Esophagus muscularis mucosa (tissue), 4 donors: ENCODE measurements at places on chromosomes 2 and 18.
A peak's percentile ranks its signal among the peaks of the same experiment; 100 is the strongest.

DNA sequence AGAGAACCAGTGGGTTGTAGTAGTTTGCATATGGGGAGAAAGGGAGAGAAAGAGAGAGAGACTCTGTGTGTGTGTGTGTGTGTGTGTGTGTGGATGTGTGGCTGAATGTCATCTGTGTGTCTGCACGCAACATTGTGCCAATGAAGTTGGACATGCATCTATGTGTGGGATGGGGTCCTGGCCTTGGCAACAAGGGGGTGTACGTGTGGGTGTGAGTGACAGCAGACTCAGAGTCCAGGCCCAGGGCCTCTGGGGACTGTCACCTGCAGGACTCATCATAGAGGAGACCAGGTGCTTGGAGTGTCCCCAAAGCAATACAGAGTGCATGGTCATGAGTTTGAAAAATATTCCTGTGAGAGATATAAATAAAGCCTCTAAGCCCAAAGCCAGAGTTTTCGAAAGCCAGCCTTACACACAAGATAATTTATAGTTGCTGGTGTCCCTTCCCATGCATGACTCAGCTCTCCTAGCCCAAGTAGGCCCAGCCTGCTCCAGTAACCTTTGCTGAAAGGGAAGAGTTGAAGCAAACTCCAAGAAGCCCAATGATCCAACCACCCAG lies 59.9 kb downstream of the TNP1 start:
- no peaks in the 10 kb centered on the region for H3K27me3 ChIP-seq
- no peak for DNase-seq
- H3K36me3 ChIP-seq = no peaks in the 10 kb centered on the region
- peak overlapping the region; percentile 62 for H3K27ac ChIP-seq
- H3K4me1 ChIP-seq = peaks cover 22% of the 10 kb centered on the region

GRCh38 chr2:227335713-227336112 lies 10.7 kb downstream of the MFF start:
- no peaks in the 10 kb centered on the region for H3K27me3 ChIP-seq
- H3K27ac ChIP-seq = no peak overlapping the region
- no peak for DNase-seq
- H3K4me1 ChIP-seq = no peaks in the 10 kb centered on the region
- peaks cover 15% of the 10 kb centered on the region for H3K36me3 ChIP-seq

- H3K27me3 ChIP-seq = no peaks in the 10 kb centered on the region
- no peak overlapping the region for H3K4me3 ChIP-seq
- DNase-seq = no peak
- H3K36me3 ChIP-seq = peaks cover 5% of the 10 kb centered on the region
- no peak overlapping the region for H3K27ac ChIP-seq
Measured at GRCh38 chr2:105287692-105288091, 41.8 kb downstream of the TGFBRAP1 start.

- no peak overlapping the region for H3K4me3 ChIP-seq
- H3K4me1 ChIP-seq = no peaks in the 10 kb centered on the region
- H3K27me3 ChIP-seq = no peaks in the 10 kb centered on the region
- no peaks in the 10 kb centered on the region for H3K36me3 ChIP-seq
- DNase-seq = no peak
Measured at GRCh38 chr2:206217743-206218142, 56.7 kb upstream of the ZDBF2 start.

GRCh38 chr2:142724186-142724585 lies 153.3 kb upstream of the KYNU start:
- H3K27me3 ChIP-seq = no peaks in the 10 kb centered on the region
- H3K36me3 ChIP-seq = no peaks in the 10 kb centered on the region
- H3K4me3 ChIP-seq = no peak overlapping the region
- no peak overlapping the region for H3K27ac ChIP-seq

DNA sequence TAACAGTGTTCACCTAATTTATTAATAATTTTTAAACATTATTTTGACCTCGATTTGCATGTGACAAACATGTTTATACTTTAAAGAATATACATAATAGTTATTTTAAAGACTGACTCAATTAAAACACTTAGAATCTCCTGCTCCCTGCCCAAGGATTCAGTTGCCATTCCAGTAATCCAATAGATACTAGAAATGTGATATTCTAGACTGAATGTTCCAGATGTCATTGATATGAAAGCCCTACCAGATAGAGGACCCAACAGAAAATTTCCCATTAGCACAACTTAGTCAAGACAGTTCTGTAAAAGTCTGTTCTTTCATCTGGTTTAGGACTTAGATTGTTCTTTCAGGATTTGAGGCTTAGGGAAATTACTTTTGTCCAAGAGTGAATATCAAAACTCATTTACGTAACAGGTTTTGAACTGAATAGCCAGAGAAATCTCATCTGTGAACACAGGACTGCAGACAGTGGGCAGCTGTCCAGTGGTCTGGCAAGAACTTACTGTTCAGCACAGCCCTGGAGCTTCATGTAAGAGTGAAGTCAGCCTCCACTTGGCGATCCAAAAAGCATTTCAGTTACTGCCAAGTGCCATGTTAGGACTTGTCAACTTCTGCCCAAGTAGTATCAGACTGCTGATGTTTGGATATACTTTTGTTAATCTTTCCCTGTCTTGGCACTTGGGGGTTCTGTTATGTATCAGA lies 77.5 kb downstream of the OSBPL6 start:
- H3K4me1 ChIP-seq = peaks cover 18% of the 10 kb centered on the region
- H3K36me3 ChIP-seq = no peaks in the 10 kb centered on the region
- no peak overlapping the region for H3K4me3 ChIP-seq
- H3K27me3 ChIP-seq = no peaks in the 10 kb centered on the region
- DNase-seq = no peak

DNA sequence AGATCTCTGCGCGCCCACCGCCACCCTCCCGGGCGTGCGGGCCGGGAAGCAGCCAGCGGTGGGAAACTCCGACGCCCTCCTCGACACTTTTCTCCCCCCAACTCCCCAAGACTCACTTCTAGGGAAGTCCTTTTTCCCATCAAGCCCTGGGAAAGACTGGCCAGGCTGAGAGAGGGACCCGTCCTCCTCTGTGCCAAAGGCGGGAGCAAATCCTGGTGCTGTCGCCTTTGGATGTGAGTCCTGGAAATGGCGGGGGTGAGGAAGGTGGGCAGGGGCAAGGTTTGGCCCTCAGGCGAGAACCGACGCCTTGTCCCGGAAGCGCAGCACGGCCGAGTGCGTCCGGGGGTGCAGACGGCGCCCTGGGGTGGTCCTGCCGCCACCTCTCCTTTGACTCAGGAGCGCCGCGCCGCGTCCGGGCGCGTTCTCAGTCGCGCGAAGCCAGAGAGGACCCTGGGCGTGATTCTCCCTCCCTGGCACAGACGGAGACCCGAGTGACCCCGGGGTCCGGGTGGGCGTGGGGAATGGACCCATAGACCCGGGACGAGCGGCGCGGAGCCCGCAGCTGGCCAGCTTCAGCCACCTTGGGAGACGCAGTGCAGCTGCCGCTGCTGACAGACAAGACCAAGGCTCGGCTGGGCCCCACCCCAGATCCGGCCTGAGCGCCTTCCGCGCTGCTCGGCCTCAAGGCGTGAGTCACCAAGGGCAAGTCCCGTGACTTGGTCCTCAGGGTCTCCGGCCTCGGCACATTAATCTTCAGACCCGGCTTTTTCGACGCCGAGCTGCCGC lies 3.5 kb upstream of the LBX2 start:
- peaks cover 42% of the 10 kb centered on the region for H3K27me3 ChIP-seq
- peaks cover 52% of the 10 kb centered on the region for H3K4me1 ChIP-seq
- peak overlapping the region; percentile 58 for H3K27ac ChIP-seq
- DNase-seq = peak; percentile 96
- peak overlapping the region; percentile 52 for H3K4me3 ChIP-seq

DNA sequence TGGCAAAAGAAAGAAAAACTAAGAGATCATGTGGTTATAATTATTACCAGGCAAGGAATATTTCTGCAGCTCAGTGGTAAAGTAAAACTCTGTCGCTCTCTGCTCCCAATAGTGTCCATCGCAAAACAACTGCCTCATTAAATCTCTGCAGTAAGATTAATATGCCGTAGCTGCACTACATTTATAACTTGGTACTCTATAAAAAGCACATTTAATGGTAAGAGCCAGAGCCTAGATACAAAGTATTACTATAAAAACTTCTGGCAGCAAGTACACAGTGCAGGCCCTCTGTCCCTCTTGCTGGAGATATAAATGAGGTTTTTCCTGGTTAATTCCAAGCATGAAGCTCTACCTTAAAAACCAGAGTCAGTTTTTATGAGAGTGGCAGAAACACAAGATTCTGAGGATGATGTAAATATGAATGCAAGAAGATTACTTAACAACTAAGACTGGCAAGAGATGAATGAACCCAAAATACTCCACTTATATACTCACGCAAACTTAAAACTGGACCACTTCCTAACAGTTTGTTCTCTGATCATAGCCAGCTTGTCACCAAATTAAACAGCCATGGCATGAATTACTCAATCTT lies 25.5 kb downstream of the ZNF521 start:
- H3K27me3 ChIP-seq = no peaks in the 10 kb centered on the region
- H3K4me1 ChIP-seq = peaks cover 19% of the 10 kb centered on the region
- H3K36me3 ChIP-seq = no peaks in the 10 kb centered on the region
- no peak overlapping the region for H3K4me3 ChIP-seq

GRCh38 chr2:177244244-177244771 lies 20.2 kb downstream of the NFE2L2 start:
- peak overlapping the region; percentile 84 for H3K27ac ChIP-seq
- H3K4me3 ChIP-seq = no peak overlapping the region
- no peak for DNase-seq

DNA sequence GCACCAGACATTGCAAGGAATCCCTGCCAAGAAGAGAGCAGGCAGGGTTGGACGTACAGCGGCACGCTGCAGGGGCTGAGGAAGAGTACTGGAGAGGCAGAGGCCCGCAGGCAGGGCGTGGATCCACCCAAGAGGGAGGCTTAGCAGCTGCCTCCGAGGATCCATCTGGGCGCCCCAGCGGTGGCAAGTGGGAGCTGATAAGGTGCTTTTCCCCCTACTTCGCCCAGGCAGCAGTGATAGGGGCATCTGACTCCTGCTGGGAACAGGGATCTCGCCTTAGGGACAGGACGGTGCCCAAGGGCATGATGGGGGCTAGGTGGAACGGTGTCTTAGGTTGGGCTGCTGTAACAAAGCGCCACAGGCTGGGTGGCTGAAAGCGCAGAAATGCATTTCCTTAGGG lies 67.4 kb upstream of the HS6ST1 start:
- H3K36me3 ChIP-seq = no peaks in the 10 kb centered on the region
- H3K27me3 ChIP-seq = no peaks in the 10 kb centered on the region
- H3K4me1 ChIP-seq = peaks cover 9% of the 10 kb centered on the region
- no peak for DNase-seq
- H3K27ac ChIP-seq = no peak overlapping the region
- H3K4me3 ChIP-seq = no peak overlapping the region

DNA sequence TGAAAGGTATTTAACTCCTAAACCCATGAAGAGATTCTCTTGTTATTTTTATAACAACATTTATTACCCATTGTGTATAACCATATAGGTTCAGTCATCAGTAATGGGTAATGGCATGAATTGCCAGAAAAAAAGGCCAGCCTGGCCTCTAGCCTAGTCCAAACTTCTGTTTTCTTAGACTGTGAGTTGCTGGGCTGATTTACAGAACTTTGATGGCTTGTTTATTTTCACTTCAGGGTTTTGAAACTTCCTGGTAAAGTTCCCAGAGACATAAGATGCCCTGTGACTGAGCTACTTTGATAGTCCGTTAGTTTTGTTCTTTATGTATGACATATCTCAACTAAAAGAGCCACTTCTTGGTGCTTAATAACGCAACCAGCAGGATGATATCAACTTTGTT lies 164.8 kb downstream of the METTL4 start:
- no peaks in the 10 kb centered on the region for H3K4me1 ChIP-seq
- no peak overlapping the region for H3K4me3 ChIP-seq
- H3K27me3 ChIP-seq = no peaks in the 10 kb centered on the region
- H3K36me3 ChIP-seq = no peaks in the 10 kb centered on the region
- DNase-seq = no peak

DNA sequence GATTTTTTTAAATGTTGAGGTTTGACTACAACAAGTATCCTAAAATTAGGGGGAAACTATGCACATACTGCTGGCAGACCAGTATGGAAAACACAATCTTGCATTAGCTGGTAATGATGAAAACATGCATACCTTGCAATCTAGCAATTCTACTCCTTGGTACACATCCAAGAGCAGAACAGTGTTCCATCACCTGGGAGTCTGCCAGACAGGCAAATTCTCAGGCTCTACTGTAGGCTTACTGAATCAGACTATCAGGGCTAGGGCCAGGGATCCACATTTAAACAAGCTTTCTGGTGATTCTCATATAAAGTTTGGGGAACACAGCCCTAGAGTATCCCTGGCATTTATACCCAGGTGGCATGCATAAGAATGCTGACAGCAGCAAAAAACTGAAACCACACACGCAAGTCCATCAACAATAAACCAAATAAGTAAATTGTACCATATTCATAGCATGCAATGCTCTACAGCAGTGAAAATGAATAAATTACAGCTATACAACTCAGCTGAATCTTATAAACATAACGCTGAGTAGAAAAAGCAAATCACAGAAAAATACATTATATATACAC lies 13.6 kb downstream of the CDH2 start:
- no peaks in the 10 kb centered on the region for H3K27me3 ChIP-seq
- H3K36me3 ChIP-seq = no peaks in the 10 kb centered on the region
- H3K4me3 ChIP-seq = no peak overlapping the region
- H3K4me1 ChIP-seq = peaks cover 4% of the 10 kb centered on the region
- no peak for DNase-seq

- DNase-seq = no peak
- no peak overlapping the region for H3K4me3 ChIP-seq
- no peaks in the 10 kb centered on the region for H3K27me3 ChIP-seq
- no peak overlapping the region for H3K27ac ChIP-seq
- no peaks in the 10 kb centered on the region for H3K36me3 ChIP-seq
- H3K4me1 ChIP-seq = no peaks in the 10 kb centered on the region
Measured at GRCh38 chr18:70870292-70870691, 581.4 kb downstream of the SOCS6 start.

- no peaks in the 10 kb centered on the region for H3K36me3 ChIP-seq
- H3K4me3 ChIP-seq = no peak overlapping the region
- H3K4me1 ChIP-seq = peaks cover 3% of the 10 kb centered on the region
Measured at GRCh38 chr18:26700728-26701127, 152.4 kb upstream of the KCTD1 start.

DNA sequence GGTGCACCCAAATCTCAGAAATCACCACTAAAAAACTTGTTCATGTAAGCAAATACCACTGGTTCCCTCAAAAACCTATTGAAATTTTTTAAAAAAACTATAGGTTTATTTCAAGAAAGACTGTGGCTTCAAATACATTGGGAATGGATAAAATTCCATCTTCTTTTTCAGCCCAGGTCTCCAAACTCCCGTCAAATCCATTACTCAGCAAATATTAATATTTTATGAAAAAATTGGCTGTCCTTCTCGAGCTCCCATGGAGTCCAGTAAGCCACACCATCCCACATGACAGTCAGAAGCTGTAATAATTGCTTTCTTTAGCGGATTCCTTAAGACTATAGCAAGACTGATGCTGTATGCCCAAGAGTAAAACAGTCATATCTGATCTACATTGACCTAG lies 204.4 kb upstream of the DOK6 start:
- H3K36me3 ChIP-seq = no peaks in the 10 kb centered on the region
- no peak for DNase-seq
- no peaks in the 10 kb centered on the region for H3K4me1 ChIP-seq
- no peak overlapping the region for H3K27ac ChIP-seq

- DNase-seq = no peak
- no peaks in the 10 kb centered on the region for H3K4me1 ChIP-seq
- no peaks in the 10 kb centered on the region for H3K36me3 ChIP-seq
- H3K27me3 ChIP-seq = no peaks in the 10 kb centered on the region
Measured at GRCh38 chr2:65177751-65178442, 48.0 kb upstream of the RAB1A start.

- H3K27me3 ChIP-seq = no peaks in the 10 kb centered on the region
- H3K4me1 ChIP-seq = no peaks in the 10 kb centered on the region
- no peaks in the 10 kb centered on the region for H3K36me3 ChIP-seq
- peak; percentile 21 for DNase-seq
- no peak overlapping the region for H3K27ac ChIP-seq
Measured at GRCh38 chr2:219713110-219713509, 85.7 kb downstream of the SLC4A3 start.
